ENCODE measurements at places on chromosomes 7 and 10.

- peak; percentile 12 for DNase-seq
Measured at GRCh38 chr7:38463277-38464225, 167.6 kb downstream of the AMPH start.

DNA sequence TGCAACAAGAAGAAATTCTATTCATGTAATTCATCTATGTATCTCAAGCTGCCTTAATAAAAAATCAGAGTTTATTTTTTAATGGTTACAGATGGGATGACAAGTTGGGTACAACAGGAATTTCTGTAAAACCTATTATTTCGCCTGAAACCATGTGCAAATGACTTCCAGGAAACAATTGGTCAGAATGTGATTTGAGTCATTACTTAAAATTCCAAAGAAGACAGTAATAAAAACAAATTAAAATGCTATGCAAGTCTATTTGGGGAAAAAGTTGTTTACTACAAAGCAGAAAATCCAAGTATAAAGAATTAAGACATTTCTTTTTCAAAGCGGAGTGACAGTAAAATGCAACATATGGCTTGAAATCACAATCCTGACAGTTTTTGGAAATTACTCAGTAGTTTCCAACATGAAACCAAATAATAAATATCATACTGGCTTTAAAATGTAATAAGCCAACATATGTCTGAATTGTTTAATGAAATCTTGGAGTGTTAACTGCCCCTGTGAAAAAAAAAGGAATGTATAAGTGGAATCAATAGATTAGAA, 41.5 kb upstream of the SEMA3C start:
- DNase-seq = no peak

- DNase-seq = no peak
Measured at GRCh38 chr10:112335868-112336265, 38.0 kb upstream of the ACSL5 start.

DNA sequence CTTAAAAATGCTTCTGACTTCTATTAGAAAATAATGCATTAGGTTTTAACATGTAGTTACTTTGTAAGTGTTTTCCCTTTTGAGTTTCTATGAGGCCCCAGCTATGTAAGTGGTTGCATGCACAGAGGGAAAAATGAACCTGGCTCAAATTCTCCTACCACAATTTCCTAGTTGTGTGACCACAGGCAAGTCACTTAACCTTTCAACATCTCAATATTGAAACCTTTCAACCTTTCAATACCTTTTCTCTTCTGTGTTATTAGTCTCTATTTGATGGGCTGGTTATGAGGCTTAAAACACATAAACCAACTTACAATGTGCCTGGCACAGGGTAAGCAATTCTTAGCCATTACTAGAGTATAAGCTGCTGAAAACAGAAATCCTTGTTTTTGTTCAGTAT, 203.0 kb downstream of the KCND2 start:
- DNase-seq = no peak

- DNase-seq = no peak
Measured at GRCh38 chr10:6780008-6780677, 200.1 kb upstream of the PRKCQ start.

DNA sequence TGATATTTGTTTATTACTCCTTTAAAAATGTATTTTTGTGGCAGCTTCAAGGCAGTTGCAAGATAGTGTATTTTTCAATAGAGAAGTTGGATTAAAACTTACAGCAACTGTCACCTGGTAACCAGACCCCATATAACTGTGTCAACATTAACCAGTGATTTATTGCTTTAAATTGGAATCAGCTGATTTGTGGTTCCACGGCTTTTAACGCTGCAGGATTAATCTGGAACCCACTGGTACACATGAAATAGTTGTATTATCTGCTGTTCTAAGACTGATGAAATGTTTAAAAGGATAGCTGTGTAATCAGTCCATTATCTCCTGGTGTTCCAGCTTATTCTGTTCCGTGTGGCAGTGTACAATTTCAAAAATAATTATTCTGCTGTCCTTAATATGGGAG, 180.2 kb downstream of the CELF2 start:
- DNase-seq = no peak

- no peak for DNase-seq
Measured at GRCh38 chr10:59206204-59206720, 29.8 kb downstream of the PHYHIPL start.

- DNase-seq = no peak
Measured at GRCh38 chr10:29737074-29737593, 102.4 kb upstream of the SVIL start.

DNA sequence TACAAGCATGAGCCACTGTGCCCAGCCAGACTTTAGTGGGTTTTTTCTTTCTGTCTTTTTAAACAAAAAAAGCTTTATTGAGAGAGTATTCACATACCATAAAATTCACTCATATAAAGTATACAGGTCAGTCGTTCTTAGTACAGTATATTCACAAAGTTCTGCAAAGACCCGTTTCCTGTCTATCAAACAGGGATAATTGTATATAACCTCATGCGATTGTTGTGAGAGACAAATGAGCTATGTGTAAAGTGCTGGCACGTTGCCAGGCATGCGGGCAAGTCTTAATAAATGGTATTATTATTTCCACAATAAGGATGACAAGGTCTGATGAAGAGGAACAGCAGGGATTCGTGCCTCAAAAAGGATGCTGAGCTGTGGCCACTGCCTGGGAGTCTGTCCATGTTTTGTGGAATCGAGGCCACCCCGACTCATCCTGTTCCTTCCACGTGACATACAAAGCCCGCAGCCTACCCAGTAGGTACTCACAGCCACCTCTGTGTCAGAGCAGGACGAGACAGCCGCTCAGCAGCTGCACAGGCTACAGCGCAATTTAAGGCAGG, 51.6 kb downstream of the SMKR1 start:
- no peak for DNase-seq

DNA sequence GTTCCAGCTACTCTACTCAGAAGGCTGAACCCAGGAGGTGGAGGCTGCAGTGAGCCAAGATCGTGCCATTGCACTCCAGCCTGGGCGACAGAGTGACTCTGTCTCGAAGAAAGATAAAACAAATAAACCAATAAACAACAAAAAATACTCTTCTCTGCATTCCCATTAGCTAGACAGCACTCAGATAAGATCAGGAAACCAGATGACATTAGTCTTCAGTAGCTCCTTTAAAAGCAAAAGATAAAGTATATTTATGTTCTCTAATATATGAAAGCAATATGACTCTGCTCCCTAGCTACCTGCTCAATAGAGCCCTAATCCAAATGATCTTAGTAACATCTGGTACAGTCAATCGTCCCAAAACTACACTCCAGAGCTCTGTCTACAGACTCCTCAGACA, 212.9 kb downstream of the ELMO1 start:
- no peak for DNase-seq

DNA sequence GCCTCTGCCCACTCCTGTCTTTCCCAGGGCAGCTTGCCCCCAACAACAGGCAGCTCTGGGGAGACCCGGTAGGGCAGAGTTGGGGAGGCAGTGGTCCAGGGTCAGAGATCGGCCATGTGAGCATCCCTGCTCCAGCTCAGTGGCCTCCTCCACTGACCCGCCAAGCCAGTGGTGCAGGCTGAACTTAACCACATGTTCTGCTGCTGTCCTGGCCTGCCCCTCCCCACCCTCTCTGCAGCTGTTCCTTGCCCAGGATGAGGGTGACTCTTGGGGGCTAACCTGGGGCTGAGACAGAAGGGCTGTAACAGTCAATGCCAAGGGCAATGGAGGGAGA, 349.3 kb downstream of the PLXNA4 start:
- DNase-seq = no peak

DNA sequence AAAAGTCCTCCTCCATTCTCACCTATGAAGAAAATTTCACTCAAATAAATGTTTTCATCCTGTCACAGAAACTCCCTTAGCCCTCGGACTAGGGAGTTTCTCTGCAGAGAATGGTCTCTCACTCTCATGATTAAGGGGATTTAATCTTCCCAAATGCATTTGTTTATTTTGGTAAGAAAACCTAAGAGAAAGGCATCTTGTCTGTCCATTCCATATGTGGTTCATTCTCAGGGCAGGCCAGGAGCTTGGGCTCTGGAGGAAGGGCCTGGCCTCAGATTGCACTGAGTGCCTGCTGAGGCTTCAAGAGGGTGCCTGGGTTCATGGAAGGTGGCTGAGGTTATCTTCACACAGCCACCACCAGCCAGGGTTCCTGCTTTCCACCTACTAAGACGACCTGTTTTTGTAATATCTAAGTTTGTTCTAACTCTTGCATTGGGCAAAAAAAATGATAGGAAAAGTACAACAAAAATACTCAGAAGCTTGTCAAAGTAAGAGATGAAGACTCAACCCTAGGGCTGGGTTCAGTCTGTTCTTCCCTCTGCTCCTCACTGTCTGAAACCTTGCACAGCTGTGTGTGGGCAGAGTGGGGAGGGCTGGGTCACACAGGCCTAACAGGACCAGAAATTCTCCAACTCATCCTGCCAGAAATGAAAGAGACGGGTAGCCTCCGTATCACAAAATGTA, 186.7 kb downstream of the CXCL12 start:
- DNase-seq = no peak

- DNase-seq = no peak
Measured at GRCh38 chr10:85961073-85961472, 405.5 kb downstream of the GRID1 start.

GRCh38 chr10:76336213-76336963, 905.0 kb downstream of the LRMDA start:
- DNase-seq = no peak

GRCh38 chr7:45682836-45683555, 108.8 kb downstream of the ADCY1 start:
- DNase-seq = no peak

DNA sequence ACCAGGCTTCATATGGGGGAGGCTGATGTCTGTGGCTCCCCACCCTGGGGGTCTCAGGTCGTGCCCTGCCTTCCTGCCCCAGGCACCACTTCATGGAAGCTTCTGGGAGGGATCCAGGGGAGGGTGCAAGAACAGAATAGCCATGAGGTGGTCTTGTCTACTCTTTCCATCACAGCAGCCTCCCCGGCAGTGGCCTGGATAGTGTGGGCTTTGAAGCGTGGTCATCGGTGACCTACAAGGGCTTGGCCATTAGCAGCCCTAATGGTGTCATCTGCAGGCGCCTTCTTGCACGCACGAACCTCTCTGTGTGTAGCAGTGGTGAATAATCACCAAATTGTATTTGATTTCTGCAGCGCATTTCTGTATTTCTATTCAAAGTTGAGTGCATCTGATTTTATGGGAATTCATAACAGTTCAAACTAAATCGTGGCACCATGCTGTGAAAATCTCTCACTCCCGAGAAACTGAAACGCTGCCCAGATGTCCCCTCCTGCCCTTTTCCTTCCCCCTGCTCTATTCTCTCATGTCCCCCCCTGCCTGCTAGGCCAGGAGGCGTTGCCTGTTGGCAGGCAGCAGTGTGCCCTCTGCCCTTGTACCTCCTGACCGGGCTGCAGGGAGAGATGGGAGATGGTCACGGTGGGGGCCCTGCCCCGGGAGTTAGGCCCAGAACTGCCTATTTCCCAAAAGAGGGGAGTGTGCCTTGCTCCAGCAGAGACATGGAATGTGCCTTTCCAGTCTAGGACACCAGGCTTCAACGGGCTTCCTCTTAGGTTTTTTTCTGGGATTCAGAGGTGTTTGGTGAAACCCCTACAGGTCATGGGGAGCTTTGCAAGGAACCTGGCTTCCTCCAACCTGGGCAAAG, 34.8 kb downstream of the CDH23 start:
- DNase-seq = no peak

DNA sequence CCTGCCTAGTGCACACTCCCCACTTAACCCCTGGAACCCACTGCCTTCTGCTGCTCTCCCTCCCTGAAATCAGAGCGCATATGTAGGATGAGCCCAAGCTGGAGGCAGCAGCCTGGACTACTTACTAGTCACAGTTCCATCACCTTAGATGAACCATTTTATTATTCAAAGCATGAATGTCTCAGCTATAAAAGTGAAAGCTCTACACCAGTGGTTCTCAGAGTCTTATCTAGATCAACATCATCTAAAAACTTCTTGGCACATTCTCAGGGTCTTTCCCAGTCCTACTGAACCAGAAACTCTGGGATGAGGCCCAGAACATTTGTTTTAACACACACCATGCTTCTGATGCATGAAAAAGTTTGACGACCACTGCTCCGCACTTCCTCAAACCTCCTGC, 100.3 kb upstream of the ANK3 start:
- DNase-seq = no peak

- no peak for DNase-seq
Measured at GRCh38 chr7:69882269-69882668, 284.0 kb downstream of the AUTS2 start.

DNA sequence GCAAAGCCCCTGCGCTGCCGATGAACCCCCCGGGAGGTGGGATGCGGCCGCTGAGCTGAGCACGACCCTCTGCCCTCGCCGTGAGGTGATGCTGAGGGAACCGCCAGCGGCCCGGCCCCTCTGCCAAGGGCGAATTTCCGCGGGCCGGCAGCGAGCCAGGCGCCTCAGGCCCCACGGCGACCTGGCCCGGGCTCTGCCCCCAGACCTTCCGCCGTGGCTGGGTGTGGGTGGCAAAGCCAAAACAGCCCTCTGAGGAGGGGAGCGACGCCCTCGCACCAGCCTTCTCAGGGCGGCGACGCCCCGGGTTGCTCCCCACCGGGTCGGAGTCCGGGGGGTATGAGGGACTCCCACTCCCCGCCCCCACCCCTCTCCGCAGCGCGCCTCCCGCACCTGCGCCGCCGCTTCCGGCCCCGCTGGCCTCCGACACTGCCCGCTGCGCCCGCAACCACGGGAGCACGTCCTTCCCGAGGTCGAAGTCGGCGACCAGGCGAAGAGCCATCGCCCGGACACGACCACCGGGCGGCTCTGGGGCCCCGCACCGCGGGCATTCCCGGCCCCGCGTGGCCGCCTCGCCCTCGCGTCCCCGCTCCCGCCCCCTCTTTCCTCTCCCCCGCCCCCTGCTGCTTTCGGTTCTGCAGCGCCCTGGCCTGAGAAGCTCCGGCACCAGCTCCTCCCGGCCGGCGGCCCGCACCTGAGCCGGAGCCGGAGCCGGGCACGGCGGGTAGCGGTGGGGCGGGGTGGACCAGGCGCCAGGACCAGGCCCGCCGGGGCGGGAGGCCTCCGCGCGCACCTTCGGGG, at the start of gene GSAP:
Gene GSAP, minus strand, starts transcription at position 527 of the 798 bp plus-strand sequence. Its CDS starts 28 bp downstream, at position 499.
- DNase-seq = no peak

GRCh38 chr7:70237831-70238575, 639.7 kb downstream of the AUTS2 start:
- no peak for DNase-seq

DNA sequence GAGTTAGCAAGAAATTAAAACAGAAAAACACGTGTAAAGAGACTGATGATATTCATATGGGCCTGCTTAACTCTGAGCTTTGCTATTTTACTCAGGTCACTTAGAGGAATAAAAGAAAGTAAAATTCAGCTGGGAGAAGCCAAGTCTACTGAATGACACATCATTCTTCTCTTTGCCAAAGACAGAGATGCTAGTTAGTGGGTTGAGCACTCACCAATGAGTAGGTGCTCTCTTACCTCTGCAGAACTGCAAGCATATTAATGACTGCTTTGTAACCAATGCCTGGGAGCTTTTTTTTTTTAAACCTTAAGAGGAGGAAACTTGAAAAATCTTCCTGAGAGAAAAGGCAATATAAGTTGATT, 44.8 kb upstream of the BAMBI start:
- no peak for DNase-seq

Data from thoracic aorta (tissue), 2 donors.